Activated naive CD4-positive, alpha-beta T cell treated with anti-CD3 and anti-CD28 coated beads, Interleukin-2, amount 50 U/mL, for 16 hours (primary cell): ENCODE measurements at places on chromosomes 2 and 18.
A peak's percentile ranks its signal among the peaks of the same experiment; 100 is the strongest.

DNA sequence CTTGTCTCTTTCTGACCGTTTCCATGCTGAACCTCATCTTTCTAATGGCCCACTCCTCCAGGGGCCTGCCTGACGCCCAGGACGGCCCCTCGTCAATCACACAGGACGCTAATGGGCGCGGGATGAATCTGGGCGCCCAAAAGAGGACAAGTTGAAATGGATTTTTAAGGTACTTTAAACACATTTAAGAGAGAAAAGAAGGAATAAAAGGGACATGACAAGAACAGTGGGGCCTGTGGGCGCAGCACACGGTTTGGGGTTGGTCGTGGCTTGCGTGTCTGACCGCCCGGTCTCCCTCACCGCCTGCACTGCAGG is 607 bp upstream of the UBE2F start:
- DNase-seq: no peak

GRCh38 chr2:31729442-31730092 is 148.8 kb upstream of the SRD5A2 start:
- DNase-seq: no peak

- no peak for DNase-seq
Measured at GRCh38 chr2:68620772-68621171, 22.6 kb upstream of the PROKR1 start.

DNA sequence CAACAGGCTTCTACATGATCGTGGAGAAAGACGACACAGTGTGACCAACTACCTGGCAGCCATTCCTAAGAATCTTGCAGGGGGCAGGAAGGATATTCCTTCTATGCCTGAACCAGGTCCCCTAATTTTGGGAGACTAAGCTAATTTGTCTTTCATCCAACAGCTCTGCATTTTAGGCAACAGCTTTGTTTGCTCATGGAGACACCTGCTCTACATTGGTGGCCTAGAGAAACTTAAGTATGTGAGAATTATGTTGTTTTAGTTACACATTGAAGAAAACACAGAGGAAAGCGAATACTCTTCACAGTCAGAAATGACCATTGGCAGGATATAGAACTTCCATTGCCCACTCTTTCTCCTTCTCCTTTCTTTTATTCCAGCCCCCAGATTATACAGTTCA is 75.2 kb downstream of the ASXL3 start:
- no peak for DNase-seq

- no peak for DNase-seq
Measured at GRCh38 chr18:52678034-52678433, 338.0 kb downstream of the DCC start.

DNA sequence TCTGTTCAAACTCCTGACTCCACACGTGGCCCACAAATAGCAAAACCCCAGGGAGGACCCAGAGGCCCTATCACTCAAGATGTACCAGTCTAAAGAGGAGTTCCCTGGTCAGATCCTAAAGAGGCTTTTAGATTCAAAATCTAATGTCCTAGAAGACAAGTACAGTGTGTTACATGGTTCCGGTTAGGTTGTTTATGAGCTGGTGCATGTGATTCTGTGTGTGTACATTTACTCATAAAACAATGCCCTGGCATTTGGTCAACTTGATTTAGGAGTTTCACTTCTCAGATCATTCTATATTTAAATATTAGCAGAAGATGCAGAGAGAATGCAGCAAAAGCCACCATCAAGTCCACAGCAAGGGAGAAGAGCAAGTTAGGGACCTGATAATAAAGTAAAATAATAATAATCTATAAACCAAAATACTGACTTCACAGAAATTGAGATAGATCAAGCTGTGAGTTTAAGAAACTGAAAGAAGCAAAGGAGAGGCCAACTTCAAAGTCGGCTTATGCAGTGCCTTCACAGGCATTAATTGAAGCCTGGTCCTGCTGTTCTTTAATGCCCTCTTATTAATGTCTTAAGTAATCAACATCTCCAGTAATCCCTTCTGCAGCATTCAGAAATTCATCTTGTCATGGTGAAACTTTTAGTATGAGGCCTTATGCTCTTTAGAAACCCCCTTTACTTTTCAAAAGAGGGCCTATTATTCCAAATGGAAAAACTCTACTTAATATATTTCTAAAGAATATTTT is 4.2 kb upstream of the AP1S3 start:
- DNase-seq: no peak

DNA sequence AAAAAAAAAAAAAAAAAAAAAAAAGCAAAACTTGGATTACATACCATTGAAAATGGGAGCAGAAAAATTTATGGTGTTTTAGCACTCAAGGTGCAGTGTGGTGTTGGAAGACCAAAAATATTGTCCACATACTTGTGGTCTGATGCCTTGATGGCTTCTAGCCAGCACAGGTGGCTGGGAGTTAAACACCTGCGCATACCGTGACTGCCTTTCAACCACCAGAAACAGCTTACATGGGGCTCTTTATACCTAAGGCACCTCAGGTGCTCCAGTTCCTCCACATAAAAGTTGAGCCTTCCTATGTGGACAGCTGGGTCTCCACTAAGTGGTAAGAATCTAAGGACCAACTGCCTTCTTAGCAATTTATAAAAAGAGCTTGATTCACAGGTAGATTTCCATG is 802.6 kb upstream of the CELF4 start:
- no peak for DNase-seq

- DNase-seq: peak; percentile 75
Measured at GRCh38 chr2:98508709-98509066, 64.0 kb downstream of the INPP4A start.

DNA sequence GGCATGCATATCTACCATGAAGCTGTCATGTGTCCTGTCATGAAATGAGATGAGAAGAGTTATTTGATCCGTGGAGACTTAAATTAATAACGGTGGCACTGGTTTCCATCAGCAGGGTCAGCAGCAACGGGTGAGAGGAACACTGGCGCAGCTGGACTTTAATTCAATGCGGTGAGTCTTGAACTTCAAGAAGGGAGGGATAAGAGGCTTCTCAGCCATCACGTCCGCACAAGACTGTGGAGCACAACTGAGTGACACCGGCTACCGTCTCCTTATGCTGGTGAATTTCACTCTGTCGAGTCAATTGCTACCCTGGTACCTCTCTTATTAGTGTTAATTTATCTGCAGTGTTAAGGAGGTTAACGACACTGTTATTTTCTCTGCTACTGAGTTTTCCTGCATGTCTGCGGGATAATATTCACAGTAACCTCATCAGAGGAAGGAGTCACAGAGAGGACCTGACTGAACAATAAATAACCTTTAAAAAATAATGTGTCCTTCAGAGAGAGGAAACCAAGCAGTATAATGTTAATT is 236.8 kb downstream of the EPHA4 start:
- DNase-seq: no peak

DNA sequence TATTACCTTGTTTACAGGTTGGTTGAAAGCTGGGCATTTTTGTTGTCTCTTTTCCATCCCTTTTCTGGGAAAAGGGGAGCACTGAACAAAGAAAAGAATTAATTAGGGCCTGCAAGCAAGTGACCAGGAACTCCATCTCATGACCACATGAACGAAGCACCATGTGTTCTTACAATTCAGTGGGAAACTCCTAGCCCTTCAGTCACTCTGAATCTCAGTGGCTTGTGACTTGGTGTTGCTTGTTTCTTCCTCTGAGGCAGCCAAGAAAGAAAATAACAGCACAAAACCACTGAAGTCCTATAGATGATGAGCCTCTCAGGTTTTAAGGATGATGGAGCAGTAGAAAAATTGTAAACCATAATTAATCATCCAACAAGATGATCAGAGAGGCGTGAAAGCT is 129.1 kb upstream of the CAB39 start:
- no peak for DNase-seq

- no peak for DNase-seq
Measured at GRCh38 chr2:159775021-159775420, 23.0 kb downstream of the CD302 start.

- no peak for DNase-seq
Measured at GRCh38 chr2:219199470-219200211, 6.9 kb upstream of the ZFAND2B start.

DNA sequence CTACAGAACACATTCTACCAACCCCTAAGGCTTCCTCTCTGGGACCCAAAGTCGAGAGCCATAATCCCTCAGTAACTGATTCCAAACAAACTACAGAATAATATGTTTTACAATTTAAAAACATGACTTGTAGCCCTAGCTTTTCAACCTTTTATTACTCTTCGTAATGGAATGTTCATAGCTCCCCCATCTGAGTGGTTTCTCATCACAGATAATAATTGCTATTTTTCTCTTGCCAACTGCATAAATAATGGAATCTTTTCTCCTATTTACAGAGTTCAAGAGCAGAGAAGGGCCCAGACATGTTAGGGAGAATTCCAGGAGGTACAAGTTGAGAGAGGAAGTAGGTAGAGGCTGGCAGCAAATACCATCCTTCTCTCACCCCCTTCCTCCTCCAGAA is 59.9 kb upstream of the CERS6 start:
- DNase-seq: no peak
